Coronary artery (tissue), 2 donors: ENCODE measurements at places on chromosomes 2 and 18.

GRCh38 chr2:160909781-160910242 is 250.4 kb upstream of the TANK start:
- DNase-seq: no peak

DNA sequence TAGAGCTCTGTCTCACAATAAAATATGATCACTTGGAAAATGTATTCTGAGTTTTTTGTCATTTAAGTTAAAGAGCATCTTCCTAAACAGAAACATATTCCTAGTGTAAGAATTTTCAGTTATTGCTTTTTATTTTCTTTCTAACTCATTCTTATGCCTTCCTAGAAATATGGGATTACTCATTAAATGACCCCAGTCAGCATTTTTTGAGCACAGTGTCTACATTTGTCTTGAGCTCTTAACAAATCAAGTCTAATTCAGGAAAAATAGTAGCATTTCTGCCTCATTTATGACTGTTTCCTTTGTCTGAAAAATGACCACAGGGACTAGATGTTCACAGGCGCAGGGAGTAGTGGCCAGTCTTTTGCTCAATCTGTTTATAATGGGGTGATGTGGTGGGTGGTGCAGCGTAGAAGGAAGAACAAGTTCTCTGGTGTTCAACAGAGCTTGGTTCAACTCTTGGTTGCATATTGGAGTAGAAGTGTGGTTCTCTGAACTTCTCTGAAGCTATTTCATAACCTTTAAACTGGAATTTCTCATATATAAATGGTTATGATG is 267.1 kb downstream of the CYRIA start:
- DNase-seq: no peak

DNA sequence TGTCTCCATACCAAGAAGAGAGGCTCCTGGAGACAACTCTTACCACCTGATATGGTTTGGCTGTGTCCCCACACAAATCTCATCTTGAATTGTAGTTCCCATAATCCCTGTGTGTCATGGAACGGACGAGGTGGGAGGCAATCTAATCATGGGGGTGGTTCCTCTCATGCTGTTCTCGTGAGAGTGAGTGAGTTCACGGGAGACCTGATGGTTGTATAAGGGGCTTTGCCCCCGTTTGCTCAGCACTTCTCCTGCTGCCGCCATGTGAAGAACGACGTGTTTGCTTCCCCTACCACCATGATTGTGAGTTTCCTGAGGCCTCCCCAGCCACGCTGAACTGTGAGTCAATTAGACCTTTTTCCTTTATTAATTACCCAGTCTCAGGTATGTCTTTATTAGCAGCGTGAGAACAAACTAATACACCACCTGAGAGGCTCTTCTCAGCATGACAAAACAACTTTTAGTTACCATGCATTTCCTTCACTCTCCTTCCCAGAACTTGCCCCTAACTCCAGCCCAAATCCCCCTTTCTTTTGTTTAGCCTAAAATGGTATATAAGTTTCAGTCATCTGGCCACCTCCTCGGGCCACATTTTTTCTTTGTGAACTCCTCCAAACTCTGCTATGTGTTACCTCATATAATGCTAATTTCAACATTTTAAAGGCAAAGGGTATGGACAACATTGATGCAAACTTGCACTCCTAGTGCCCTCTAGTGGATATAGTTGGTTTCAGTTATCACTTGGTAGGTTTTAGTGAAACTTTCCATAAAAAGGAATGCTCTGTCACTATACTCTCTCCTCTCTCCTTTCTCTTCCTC is 58.6 kb upstream of the SLC25A52 start:
- DNase-seq: no peak

DNA sequence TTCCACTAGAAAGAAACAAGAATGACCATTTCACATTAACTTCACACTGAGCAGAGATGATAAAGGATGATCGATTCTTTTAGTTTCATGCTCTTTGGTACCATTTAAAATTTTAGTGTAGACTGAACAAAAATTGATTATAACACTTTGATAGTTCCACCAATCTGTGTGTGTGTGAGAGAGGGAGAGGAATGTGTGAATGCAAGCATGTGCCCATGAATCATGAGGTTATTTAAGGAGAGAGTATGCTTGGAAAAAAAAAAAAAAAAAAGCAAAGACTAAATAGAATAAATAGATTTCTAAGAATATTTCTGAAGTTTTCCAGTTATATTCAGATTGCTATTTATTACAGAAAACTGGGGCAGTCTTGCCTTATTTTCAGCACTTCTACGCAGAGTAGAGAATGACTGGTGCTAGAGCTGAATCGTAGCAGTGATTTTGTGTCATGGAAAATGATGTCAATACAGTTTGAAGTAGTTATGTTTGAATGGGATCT is 900.8 kb downstream of the SLC4A3 start:
- DNase-seq: no peak

- no peak for DNase-seq
Measured at GRCh38 chr2:181052523-181052891, 72.1 kb downstream of the UBE2E3 start.
